GM04503 (cell line): ENCODE measurements at places on chromosomes 7 and 10.

DNA sequence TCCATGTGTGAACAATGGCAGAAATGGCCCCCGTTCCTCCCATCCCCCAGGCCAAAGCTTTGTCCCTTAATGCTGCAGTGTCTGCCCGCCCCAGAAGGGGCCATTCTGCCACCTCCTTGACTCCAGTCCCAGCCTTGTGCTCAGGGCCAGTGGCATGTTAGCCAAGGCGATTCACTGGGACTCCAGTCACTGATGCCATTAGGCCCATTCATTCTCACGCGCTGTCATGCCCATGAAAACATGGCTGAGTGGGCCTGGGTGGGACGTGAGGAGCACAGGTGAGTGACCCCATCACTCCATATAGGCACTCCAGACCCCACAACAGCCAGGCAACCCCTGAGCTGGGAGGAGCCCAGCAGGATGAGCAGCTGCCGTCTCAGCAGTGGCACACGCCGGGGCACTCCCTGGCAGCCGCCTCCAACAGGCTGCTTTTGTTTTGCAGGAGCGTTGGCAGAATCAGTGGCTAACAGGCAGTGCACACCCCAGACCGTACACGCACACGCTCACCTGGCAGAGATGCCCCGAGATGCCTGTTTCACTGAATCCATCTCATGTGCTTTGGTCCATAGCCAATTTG, 79.5 kb downstream of the TCERG1L start:
- no peak for DNase-seq

DNA sequence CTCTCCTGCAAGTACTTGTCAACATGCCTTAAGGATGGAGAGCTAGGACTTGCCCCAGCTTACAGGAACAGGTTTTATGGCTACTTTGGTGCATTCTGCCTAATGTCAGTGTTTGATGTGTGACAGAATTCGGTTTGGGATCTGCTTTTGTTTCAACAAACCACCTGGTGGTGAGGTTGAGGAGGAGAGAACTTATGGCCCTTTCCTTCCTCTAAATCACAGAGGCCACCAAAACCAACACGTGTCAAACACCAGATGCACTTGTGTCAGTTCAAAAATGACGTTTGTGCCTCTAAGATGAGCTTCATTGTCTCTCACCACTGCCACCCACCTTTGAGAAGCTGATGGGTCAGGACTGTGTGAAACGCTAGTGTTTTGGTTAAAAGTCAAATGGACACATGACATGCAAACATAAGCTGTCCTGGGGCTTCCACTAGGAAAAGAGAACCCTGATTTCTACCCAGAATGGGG, 83.9 kb downstream of the OSBPL3 start:
- no peak for DNase-seq

DNA sequence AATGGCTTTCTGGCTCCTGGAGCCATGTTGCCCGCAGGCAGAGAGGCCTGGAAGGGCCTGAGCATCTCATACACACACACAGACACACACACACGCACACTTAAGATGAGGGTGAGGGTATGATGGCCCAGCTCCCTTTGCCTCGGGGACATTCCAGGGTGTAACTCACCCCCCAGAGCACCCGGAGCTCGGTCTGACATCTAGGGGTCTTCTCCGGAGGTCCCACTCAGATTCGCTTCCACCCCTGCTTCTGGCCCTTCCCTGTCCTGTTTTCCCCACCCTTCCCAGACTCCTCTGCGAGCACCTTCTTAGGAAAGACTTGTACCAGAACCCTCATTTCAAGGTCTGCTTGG, 304.4 kb downstream of the GRID1 start:
- DNase-seq = no peak

- DNase-seq = no peak
Measured at GRCh38 chr7:151248346-151249033, at the start of gene SMARCD3. Gene SMARCD3 (minus strand): TSS chr7:151248694. CDS start chr7:151248562, 132 bp downstream.

DNA sequence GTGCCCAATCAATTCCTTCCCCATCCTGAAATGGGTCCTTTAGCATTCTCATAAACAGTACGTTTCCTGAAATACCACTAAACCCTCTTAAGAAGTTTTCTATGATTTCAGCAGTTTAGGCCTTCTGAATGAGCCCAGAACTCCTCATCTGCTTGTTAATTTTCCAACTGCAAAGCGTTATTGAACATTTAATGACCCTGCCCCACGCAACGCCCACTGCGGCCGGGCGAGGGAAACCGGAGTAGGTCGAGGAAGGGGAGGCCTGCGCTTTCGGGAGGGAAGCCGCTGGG, 608 bp upstream of the UBN2 start:
- no peak for DNase-seq

GRCh38 chr7:138868711-138869110, 70.7 kb upstream of the ATP6V0A4 start:
- DNase-seq = no peak

DNA sequence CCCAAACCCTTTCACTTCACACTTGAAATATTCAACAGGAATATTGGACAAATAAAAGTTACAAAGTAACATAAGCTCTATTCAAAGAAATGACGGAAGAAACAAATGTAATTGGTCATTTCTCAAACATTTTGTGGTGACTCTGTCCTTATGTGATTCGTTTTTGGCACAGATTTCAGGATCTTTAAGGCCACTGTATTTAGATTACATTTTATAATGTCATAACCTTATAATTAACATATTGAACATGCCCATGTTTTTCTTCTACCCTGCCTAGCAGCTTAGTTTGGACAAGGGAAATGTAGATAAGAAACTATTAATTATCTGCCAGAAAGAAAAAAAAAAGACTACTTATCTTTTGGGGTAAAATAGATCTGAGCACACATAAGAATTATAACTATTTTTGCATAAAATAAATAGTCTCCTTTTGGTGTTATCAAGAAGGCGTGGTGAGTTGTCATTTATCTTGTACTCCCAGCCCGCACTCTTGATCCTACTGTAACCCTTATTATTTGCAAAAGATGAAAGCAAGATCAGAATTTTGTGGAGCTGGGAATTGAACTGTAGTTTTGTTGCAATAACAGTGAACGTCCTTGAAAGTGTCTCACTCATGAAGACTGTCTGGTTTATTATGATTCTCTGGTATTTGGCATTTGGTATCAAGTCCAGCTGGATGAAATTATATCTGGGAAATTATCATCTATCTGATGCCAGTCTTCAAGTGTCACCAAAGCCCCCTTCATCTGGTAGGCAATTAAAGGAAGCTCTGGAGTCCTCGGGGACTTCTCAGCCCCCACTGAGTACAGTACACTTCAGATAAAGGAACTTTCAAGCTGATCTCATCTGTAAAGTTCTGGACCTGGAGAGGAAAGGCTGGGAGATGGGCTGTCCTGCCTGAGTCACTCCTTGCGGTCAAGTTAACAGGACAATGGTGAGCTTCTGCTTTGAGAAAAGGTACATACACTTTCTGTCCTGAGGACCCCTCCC, 175.7 kb upstream of the INHBA start:
- DNase-seq = no peak

GRCh38 chr10:117345143-117345542, 30.1 kb downstream of the PDZD8 start:
- DNase-seq = no peak

- no peak for DNase-seq
Measured at GRCh38 chr10:133614830-133615580, 11.6 kb downstream of the FRG2B start.
